ENCODE measurements at places on chromosomes 4 and X.

DNA sequence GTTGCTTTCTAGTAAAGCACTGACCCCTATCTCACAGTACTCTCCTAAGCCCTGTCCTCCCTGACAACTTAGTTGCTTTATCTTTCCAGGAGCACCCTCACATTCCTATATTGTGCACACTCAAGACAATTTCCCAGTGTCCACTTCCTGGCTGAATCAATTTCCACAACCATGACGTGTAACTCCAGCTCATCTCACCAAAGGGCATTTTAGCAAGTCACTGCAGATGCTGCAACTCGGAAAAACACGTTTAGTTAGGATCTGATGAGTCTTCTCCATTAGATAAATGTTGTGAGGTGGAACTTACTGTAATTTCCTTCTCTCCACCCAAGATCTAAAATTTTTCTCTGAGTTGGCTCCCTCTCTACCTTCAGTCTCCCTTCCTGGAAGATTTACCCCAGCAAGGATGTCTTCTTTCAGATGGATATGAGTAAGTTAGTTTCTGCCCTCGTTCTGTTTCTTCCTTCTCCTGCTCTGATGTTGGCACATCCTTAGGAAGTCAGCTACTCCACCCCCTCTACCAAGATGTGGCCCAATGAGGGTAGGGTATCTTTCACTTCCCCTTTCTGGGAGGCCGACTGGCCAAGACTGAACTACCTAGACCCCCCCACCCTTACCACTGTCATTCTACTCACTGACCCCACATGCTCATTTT, 28.8 kb upstream of the IL13RA1 start:
- peak; percentile 40 for DNase-seq

- DNase-seq, result no peak
Observed at GRCh38 chrX:119417842-119418241, 18.7 kb downstream of the SLC25A43 start.

DNA sequence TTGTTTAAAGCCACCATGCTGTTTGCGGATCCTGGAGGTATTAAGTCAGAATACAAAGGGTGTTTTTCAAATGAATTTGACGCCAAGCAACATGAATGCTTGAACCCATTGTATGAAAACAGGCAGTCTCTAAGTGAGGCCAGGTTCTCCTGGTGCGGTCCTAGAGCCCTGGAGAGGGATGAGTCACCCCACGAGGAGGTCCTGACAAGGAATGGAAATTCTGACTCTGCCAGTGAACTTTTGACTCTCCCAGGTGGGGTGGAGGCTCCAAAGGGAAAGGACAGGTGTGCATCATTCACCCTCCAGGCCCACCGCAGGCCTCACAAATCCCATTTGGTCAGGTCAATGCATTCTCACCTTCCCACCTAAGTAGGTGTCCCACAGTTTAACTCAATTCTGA, 1.5 kb downstream of the TRIM2 start:
- DNase-seq, result no peak

GRCh38 chr4:85569730-85570299, 94.9 kb downstream of the ARHGAP24 start:
- no peak for DNase-seq

GRCh38 chr4:160020804-160021203, 917.9 kb downstream of the RAPGEF2 start:
- DNase-seq, result no peak

- DNase-seq, result no peak
Observed at GRCh38 chr4:144647590-144647989, 1.6 kb downstream of the HHIP start.

DNA sequence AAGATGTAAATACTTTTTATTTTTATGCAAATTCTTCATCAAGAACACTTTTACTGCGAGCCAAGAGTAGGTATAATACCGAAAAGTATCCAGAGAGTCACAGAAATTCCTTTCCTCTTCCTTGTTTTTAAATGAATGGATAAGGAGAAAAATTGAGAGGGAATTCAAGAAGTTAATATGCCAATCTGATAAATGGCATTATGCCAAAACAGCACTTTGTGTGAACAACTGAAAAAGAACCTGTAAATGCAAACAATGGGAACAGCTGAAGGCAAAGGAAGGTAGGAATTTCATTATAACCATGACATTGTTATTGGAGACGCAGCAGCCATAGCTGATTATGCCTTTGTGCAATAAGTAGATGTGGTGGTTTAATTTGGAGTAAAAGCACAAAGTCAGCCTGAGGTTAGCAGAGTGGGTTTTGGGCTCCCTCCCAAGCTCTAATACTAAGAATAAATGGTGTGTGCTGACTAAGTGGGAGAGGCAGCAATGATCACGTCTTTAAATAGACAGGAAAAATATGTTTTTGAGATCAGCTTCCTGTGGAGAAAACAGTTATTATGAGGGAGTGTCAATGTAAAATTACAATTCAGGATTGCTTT, 209.8 kb upstream of the NDST4 start:
- no peak for DNase-seq

GRCh38 chrX:153588021-153588781, 10.7 kb downstream of the CCNQ start:
- DNase-seq, result no peak

- DNase-seq, result no peak
Observed at GRCh38 chrX:6679988-6680387, 145.1 kb upstream of the VCX3A start.

DNA sequence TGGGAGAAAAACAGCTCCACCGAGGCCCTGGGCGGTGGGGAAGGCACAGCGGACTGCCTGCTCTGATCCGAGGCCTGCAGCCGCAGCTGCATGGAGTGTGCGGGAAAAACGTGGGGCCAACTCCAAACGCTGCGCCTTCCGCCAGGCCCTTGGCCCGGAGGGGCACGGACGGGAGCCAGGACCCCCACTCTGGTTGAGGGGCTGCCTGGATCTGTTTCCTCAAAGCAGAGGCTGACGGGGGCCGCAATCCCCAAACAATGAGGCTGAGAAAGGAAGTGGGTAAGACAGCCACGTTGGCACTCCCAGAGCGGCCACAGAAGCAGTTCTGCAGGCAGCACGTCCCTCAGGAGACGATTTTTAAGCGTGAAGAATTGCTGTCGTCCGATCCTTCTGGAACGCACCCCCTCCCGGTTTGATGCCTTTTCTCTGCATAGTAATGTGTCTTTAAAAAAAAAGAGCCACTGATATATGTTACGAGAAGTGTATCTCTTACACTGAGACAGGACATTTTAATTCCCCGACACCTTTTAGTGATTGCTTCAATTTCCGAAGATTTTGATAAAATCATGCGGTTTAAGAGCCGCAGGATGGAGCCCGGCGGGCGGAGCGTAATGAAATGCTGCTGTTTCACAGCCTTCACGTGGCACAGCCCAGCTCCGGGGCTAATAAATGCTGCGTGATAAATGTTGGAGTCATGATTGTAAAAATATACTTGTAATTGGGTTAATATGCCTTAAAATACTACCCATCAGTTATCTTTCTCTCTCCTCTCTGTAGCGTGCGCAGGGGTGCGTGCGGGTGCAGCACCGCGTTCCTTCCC, 85.7 kb downstream of the FAM53A start:
- no peak for DNase-seq

DNA sequence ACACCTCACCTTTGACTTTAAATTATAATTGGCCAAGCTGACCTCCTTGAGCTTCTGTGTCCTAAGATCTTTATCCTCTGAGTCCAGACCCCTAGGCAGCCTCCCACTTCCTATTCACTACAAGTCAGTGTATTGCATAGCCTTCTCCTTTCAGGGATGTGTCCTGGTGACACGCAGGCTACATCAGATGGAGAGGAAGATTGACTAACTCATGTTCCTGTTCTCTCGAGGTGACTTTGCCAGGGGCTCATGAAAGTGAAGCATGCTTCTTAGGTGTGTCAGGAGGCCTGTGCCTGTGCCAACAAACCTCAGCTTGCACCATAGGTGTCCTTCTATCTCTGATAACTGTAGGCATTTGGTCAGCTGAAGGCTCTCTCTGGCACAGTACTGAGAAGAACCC, 195.7 kb upstream of the HS3ST1 start:
- DNase-seq, result no peak

DNA sequence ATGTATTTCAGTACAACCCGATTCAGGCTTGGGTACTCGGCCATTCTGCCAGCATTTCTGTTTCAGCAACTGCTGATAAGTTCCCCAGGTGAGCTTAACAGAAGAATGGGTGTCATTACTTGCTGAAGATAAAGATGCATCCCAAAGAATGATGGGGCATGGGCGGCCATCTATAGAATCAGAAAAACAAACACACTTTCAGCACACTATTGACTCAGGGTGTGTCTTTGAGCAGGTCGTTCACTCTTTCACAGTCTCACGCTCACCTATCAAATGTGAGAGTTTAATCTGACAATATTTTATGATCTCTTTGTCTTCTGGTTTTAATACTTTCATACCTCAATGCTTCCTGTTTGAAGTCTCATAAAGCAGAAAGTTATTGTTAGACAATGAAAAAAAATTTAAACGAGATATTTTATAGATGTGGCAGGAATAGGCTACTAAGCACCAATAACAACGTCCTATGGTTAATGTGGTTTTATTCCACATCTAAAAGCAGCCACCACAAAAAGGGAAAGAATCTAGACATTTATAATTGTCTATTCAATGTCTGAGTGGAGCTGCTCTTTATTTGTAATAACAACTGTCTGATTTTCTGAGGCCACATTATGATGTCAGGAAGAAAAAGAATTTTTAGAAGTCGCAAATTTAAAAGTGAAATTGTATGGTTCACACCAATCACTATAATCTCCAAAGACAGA, 17.0 kb downstream of the GASK1B start:
- DNase-seq, result no peak

GRCh38 chrX:109199726-109200125, 282.2 kb downstream of the GUCY2F start:
- DNase-seq, result no peak

GRCh38 chrX:8364369-8365141, 100.1 kb upstream of the VCX3B start:
- no peak for DNase-seq

DNA sequence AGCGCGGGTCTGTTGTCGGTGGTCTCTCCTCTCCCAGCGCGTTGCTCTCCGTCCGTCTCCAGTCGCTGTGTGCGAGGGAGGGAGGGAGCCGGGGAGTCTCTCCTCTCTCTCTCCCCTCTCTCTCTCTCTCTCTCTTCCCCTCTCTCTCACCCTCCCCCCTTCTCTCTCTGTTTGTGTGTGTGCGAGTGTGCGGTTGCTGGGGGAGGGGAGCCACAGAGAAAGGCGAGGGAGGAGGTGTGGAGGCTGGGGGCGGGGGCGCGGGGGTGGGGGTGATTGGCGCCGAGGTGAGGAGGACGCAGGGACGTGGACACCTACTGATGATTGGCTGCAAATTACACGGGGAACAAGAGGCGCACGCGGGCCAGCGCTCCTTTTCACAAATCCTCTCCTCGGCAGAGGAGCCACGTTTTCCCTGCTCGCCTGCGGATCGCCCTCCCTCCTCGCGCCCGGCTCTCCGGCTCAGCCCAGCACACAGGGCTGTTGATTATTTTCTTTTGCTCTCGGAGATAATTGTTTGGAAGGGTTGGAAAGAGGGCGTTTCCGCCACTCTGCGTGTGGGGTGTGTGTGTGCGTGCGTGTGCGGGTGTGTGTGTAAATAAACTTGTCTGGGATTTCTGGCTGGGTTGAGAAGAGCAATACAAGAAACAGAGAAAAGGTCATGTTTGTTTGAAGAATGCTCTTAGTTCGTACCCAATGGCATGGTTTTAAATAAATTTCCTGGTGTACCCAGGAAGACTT, at the start of gene CXXC4:
Gene CXXC4, minus strand, starts transcription at position 73 of the 738 bp plus-strand sequence. CDS start 3,092 bp downstream, outside the sequence.
- peak; percentile 41 for DNase-seq

GRCh38 chr4:183384983-183385382, 59.5 kb upstream of the CDKN2AIP start:
- DNase-seq, result no peak

DNA sequence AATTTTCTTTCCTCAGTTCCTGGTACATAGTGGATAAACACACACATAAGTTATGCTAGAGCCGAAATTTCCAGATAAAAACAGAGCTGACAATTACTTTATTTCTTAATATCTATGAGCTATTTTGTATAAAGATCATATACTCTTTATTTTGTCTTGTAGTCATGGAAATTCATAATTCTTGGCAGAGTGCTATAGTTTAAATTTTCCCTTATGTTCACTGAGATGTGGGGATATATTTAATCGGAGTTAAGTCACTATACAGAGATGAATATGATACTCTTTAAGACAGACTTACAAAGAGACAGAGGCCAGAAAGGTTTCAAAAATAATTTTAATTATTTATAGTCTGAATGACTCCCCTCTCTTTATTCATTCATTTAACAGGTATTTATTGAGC, 89.7 kb downstream of the PPEF1 start:
- DNase-seq, result no peak

GRCh38 chr4:105329081-105329480, 144.8 kb downstream of the PPA2 start:
- no peak for DNase-seq

DNA sequence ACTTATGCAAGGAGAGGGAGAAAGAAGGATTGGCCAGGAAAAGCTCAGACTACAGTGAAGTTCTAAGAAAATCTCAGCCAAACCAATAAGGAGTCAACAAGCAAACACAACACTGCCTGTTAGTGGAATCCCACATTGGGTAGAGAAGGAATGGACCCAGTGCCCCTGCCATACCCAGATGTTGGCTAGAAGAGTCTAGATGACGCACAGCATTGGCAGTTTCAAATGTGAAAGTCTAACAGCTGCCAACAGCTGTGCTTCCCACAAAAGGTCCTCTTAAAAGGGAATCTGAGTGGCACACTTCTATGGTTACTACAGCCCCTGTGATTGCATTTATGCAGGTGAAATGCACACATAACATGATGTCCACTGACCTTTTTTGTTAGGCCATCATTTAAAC, 37.2 kb upstream of the CPEB2 start:
- DNase-seq, result no peak

DNA sequence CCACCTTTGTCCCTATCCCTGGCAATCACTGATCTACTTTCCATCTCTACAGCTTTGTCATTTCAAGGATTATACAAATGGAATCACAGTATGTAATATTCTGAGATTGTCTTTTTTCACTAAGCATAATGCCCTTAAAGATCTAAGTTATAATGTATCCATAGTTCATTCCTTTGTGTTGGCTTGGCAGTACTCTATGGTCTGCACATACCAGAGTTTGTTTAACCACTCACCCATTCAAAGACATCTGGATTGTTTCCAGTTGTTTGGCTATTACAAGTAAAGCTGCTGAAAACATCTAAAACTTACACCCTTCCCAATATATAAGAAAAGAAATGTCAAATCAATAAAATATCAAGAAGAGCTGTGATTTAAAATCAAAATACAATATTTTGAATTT, 26.0 kb upstream of the AWAT1 start:
- no peak for DNase-seq

GRCh38 chrX:140229191-140229590, 263.9 kb upstream of the CXorf66 start:
- no peak for DNase-seq

GRCh38 chrX:54045563-54046228, 1.4 kb upstream of the PHF8 start:
- DNase-seq, result no peak

DNA sequence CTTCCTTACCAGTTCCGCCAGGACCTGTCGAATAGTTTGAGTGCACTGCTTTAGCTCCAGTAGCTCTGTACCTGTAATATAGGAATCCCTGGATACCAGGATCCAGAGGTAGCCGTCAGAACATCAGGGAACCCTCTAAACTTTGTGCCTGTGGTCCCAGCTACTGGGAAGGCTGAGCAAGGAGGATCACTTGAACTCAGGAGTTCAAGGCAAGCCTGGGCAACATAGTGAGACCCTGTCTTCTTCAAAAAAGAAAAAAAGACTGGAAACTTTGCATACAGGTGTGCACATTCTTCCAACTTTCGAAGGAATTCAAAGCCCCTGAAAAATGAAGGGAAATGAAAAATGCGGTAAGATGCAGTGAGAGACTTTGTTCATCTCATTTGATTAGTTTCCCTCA, 32.6 kb upstream of the FAM193A start:
- DNase-seq, result no peak

GRCh38 chr4:29734343-29735213, 985.6 kb upstream of the PCDH7 start:
- DNase-seq, result no peak
